ENCODE measurements at places on chromosomes 13 and 19. TPM values are rescaled to one million over a fixed set of nuclear protein-coding genes. Genes with fewer than 3 reads are reported as not detected.
A peak's percentile ranks its signal among the peaks of the same experiment; 100 is the strongest.

The HCN2 gene
- total RNA-seq, result 1.1 TPM

The SIGLEC9 gene
- not detected for total RNA-seq

DNA sequence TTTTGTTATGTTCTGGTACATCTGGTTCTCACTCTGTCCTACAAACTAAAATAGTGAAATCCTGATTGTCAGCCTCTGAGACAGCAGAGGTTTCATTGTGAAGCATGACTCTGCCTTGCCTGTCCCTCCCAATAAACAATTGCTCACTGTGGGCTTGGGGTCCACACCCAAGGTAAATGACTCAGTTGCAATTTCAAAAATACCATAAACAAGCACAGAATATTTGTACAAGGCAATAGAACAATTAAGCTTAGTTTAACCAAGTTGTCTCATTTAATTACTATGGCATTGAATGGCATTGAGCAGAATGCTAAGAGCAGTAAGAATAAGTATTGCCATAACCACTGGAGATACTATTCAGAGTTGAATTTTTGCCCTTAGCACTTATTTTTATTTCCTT lies 353.6 kb downstream of the SPRY2 start:
- DNase-seq, result no peak

DNA sequence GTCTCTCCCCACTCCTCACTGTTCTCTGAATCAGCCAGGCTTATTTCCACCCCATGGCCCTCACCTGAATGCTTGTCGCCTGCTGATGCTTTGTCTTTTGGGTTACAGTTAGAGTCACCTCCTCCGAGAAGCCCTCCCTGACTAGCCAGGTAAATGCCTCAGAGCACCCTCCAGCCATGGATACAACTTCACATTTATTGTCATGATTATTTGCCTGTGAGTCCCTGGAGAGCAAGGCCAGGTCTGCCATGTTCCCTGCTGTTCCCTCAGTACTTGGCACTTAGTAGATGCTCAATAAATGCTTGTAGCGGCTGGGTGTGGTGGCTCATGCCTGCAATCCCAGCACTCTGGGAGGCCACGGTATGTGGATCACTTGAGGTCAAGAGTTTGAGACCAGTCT lies 3.7 kb upstream of the PDE4C start:
- no peak for DNase-seq

DNA sequence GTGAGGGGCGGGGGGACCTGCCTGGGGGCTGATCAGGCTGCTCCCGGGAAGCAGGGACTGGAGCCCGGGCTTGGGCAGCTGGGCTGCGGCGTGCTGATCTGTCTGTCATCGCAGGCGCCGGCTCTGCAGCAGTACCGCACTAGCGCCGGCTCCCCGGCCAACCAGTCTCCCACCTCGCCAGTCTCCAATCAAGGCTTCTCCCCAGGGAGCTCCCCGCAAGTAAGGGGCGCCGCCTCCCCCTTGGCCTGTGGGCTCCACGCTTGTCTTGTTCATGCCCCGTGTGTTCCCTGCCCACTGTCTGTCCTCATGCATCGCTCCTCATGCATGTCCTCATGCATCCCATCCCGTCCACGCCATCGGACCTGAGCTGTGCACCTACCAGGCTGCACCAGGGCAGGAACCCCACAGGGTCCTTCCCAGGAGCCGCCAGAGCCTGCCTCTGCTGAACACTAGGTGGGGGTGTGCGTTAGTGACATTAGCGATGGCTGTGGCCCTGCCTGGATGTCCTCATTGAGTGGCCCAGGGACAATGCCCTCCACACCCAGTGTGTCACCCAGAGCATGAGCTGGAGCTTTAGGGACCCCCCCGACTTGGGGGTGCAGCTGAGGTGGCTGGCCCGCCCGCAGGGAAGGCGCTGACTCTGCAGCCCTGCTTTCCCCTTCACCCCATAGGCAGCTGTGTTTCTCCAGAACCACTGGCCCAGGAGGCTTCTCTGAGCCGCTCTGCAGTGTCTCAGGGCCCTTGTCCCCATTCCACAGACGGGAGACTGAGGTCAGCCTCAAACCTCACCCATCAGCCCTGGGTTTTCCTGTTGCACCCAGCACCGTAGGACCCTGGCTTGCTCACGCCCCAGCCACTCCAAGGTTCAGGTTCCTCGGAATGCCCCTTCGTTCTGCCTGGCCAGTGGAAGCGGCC lies 19.5 kb downstream of the COMP start:
- DNase-seq, result no peak

- no peak for DNase-seq
Observed at GRCh38 chr19:41133260-41133659, 19.0 kb downstream of the CYP2F1 start.

The TMPRSS9 gene
- not detected for total RNA-seq

GRCh38 chr19:44723299-44723951 lies 24.5 kb downstream of the CEACAM16 start:
- DNase-seq, result no peak

GRCh38 chr19:7349231-7349591 lies 474 bp downstream of the ARHGEF18 start:
- DNase-seq, result no peak

The SYCN gene
- not detected for total RNA-seq

The IGSF23 gene
- not detected for total RNA-seq

DNA sequence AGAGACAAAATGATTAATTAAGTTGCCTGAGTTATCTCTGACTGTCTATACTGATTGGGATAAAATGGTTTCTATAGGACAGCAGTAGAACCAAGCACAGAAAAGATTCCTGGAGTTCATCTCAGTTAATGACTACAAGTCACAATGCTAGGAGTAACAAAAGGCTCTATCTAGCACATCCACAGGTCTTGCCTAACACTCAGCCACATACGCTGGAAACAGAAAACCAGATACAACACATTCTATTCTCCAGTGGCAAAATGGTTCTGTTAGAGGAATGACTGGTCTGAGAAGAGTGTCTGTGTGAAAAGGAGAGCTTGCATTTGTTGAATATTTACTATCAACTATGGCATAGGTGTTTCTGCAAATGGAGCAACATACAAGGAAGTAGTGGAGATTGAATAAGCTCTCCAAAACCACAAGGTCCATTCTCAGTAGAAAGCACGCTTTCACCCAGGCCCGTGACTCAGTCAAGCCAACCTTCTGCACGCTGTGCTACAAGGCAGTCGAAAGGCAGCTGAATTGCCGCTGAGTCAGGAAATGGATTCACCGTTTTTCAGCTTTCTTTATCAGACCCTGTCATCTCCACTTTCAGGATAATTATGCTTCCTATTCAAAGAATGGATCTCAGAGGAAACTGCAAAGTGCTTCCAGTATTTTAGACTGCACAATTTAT lies 761.5 kb downstream of the EFNB2 start:
- peak; percentile 9 for DNase-seq

- no peak for DNase-seq
Observed at GRCh38 chr19:51478381-51479234, at the start of gene CEACAM18. CEACAM18 (plus strand) TSS chr19:51478539.

GRCh38 chr19:53642381-53643099 lies 10.7 kb downstream of the DPRX start:
- no peak for DNase-seq

DNA sequence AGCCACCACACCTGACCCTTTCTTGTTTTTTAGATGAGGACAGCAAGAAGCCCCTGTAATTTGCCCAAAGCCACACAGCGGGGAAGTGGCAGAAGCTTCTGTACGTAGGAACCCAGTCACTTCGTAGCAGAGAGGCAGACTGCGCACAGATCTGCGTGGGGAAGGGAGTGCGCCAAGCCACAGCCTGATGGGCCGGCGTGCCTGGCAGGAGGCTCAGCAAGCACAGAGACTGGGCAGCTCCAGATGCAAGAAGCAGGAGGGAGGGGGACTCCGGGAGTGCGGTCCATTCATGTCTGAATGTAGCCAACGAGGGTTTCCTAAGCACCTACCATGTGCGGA lies 347 bp upstream of the TJP3 start:
- DNase-seq, result no peak

GRCh38 chr19:50906217-50906616 lies 5.0 kb downstream of the KLK4 start:
- DNase-seq, result no peak

The TEX101 gene
- not detected for total RNA-seq

Measured in glomerular endothelial cell (primary cell).